Myocyte (in vitro differentiated cells): ENCODE measurements at places on chromosomes 2 and 18. TPM values are rescaled to one million over a fixed set of nuclear protein-coding genes. Genes with fewer than 3 reads are reported as not detected.

The NEB gene
- total RNA-seq, result 1,133 and 1,145 TPM in 2 replicates

The SERPINB11 gene
- not detected in 2 replicates for total RNA-seq

The MC5R gene
- total RNA-seq, result 0.21 TPM in 1 of 2 replicates, not detected in the other

The EEF1B2 gene
- total RNA-seq, result 319 and 335 TPM in 2 replicates

The TRIP12 gene
- 167 and 173 TPM in 2 replicates for total RNA-seq

The EHD3 gene
- 5.0 and 5.6 TPM in 2 replicates for total RNA-seq

The BOLL gene
- 0.16 and 2.4 TPM in 2 replicates for total RNA-seq

The MROH2A gene
- not detected in 2 replicates for total RNA-seq

The SLC40A1 gene
- total RNA-seq, result 35.1 and 51.9 TPM in 2 replicates

The FN1 gene
- 1,735 and 1,808 TPM in 2 replicates for total RNA-seq

The REG1B gene
- not detected in 2 replicates for total RNA-seq

The SAP130 gene
- total RNA-seq, result 8.2 TPM in 2 replicates

The CELF4 gene
- total RNA-seq, result not detected in 2 replicates

The ASXL3 gene
- not detected in 2 replicates for total RNA-seq

The KCNK3 gene
- 0.62 and 1.1 TPM in 2 replicates for total RNA-seq

The SNED1 gene
- 12.5 and 18.5 TPM in 2 replicates for total RNA-seq

The DSC2 gene
- not detected in 2 replicates for total RNA-seq

The ALKAL2 gene
- total RNA-seq, result not detected in 2 replicates

The ONECUT2 gene
- 0.05 TPM in 1 of 2 replicates, not detected in the other for total RNA-seq

The ANKRD62 gene
- not detected in 2 replicates for total RNA-seq

The ADD2 gene
- not detected in 2 replicates for total RNA-seq

The NTSR2 gene
- not detected in 2 replicates for total RNA-seq

The NDC80 gene
- 0.31 and 1.6 TPM in 2 replicates for total RNA-seq

The ROCK1 gene
- 24.7 and 46.3 TPM in 2 replicates for total RNA-seq

The ASXL2 gene
- total RNA-seq, result 14.0 and 15.4 TPM in 2 replicates

The TDRD15 gene
- not detected in 2 replicates for total RNA-seq

The SULT1C4 gene
- total RNA-seq, result not detected in 2 replicates

The PLA2R1 gene
- total RNA-seq, result 5.6 and 6.0 TPM in 2 replicates

The FAM161A gene
- total RNA-seq, result 1.5 and 2.8 TPM in 2 replicates

The SCN3A gene
- total RNA-seq, result 0.05 TPM in 1 of 2 replicates, not detected in the other

The ALK gene
- 0.27 TPM in 1 of 2 replicates, not detected in the other for total RNA-seq

The LBX2 gene
- 0.68 and 1.5 TPM in 2 replicates for total RNA-seq

The ZNF385B gene
- total RNA-seq, result 1.2 and 2.9 TPM in 2 replicates

The ILKAP gene
- total RNA-seq, result 13.6 and 15.6 TPM in 2 replicates

The CETN1 gene
- total RNA-seq, result not detected in 2 replicates

The RGPD3 gene
- 0.16 and 0.64 TPM in 2 replicates for total RNA-seq

The AOX1 gene
- total RNA-seq, result 4.9 and 5.9 TPM in 2 replicates

The ELOA2 gene
- total RNA-seq, result not detected in 2 replicates

The DIS3L2 gene
- total RNA-seq, result 20.5 and 34.5 TPM in 2 replicates

The FAM110C gene
- not detected in 2 replicates for total RNA-seq

The PLB1 gene
- 0.24 and 0.31 TPM in 2 replicates for total RNA-seq

The LONRF2 gene
- total RNA-seq, result not detected in 2 replicates

The MTX2 gene
- 50.1 and 52.2 TPM in 2 replicates for total RNA-seq

The C1QL2 gene
- total RNA-seq, result 0.27 and 0.68 TPM in 2 replicates

The SIX2 gene
- 62.3 and 68.8 TPM in 2 replicates for total RNA-seq

The ABCG5 gene
- total RNA-seq, result not detected in 2 replicates

The HOXD9 gene
- 0.16 and 0.29 TPM in 2 replicates for total RNA-seq

The FOXI3 gene
- not detected in 2 replicates for total RNA-seq

The SP100 gene
- 55.3 and 92.6 TPM in 2 replicates for total RNA-seq

The ITGA4 gene
- total RNA-seq, result 14.4 and 31.9 TPM in 2 replicates

The PSTPIP2 gene
- total RNA-seq, result 1.7 and 2.5 TPM in 2 replicates

The ASB18 gene
- 0.24 and 0.31 TPM in 2 replicates for total RNA-seq

The COPS8 gene
- total RNA-seq, result 209 and 245 TPM in 2 replicates

The PHOSPHO2 gene
- 4.5 and 4.8 TPM in 2 replicates for total RNA-seq
